Activated naive CD8-positive, alpha-beta T cell treated with anti-CD3 and anti-CD28 coated beads for 36 hours (primary cell): ENCODE measurements at places on chromosomes 2 and 18. TPM values are rescaled to one million over a fixed set of nuclear protein-coding genes. Genes with fewer than 3 reads are reported as not detected.

Gene ASB18
- total RNA-seq, result not detected

Gene SP5
- not detected for total RNA-seq

DNA sequence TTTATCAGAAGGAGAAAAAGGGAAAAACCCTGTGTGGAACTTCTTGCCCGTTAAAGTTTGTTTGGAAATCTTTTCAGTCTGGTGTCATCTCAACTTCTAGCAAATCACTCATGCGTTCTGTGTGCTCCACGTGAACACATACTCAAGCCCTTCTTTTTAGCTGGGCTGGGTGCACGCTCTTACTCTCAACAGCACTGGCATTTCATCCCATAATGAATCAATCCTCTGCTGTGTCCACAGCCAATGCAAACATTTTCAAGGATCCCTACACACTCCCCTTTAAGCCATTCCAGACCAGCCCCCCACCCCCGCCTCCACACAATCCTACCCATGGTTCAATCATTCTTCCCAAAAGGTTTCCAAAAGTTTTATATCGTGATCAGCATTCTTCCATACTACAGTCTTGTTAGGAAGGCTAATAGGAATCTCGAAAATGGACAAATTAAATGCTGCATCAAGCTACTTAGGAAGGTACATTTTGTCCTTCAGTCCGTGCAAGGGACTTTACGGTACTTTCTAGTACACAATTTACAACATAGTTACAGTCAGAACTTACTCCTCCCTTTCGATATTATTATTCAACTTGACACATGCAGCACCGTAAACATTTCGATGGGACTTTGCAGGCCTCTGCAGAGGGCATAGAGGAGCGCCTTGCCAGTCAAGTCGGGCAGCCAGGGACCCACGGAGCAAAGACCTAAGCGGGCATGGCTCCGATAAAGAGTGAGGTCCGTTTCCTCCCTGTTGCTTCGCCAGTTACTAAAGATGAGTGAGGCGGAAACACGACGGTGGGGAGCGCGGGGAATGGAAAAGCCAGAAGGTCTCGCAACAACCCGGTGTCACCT is 1.4 kb downstream of the PTGR3 start:
- H3K4me3 ChIP-seq, result peak overlapping the region; percentile 93
- peaks cover 7% of the 10 kb centered on the region for H3K36me3 ChIP-seq
- peaks cover 44% of the 10 kb centered on the region for H3K4me1 ChIP-seq

DNA sequence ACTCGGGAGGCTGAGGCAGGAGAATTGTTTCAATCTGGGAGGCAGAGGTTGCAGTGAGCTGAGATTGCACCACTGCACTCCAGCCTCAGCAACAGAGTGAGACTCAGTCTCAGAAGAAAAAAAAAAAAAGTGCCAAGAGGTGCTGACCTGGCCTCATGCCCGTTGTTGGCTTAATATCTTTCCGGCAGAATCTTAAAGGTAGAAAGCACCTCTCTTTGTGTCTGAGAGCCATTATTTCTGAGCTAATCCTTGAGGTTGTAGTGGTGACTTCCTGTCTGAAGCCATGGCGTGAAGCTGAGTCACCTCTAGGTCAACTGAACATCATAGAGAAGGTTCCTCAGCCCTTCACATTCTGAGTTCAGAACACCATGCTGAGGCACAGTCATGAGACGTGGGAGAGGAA is 60.4 kb downstream of the WDSUB1 start:
- no peaks in the 10 kb centered on the region for H3K27me3 ChIP-seq

GRCh38 chr2:17573804-17574175 is 33.3 kb downstream of the VSNL1 start:
- H3K36me3 ChIP-seq, result no peaks in the 10 kb centered on the region
- DNase-seq, result no peak
- no peak overlapping the region for H3K4me3 ChIP-seq
- no peaks in the 10 kb centered on the region for H3K4me1 ChIP-seq
- peaks cover 8% of the 10 kb centered on the region for H3K27me3 ChIP-seq

Gene PNO1
- 42.4 TPM for total RNA-seq

DNA sequence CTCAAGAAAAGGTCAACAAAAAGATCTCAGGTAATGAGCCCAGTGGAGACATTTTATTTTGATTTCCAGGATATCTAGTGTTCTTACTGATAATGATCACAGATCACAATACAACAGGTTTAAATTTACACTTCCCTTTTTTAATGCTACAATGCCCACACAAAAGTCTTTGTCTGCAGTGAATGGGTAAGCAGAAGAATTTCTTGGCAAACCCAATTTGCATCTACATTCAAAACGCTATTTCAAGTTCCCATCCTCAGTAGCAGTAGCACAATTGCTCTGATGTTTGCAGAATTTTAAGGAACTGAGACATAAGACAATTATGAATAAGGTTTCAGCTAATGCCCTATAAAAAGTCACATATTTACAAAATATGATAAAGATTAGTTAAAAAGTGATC is 929.4 kb upstream of the PIK3C3 start:
- no peak overlapping the region for H3K4me3 ChIP-seq
- no peaks in the 10 kb centered on the region for H3K27me3 ChIP-seq
- no peak overlapping the region for H3K27ac ChIP-seq
- no peak for DNase-seq

GRCh38 chr2:7973801-7974480 is 707.9 kb upstream of the ID2 start:
- H3K4me3 ChIP-seq, result no peak overlapping the region
- H3K36me3 ChIP-seq, result no peaks in the 10 kb centered on the region
- DNase-seq, result no peak
- H3K27me3 ChIP-seq, result no peaks in the 10 kb centered on the region
- peaks cover 2% of the 10 kb centered on the region for H3K4me1 ChIP-seq

Gene ARHGEF4
- 3.3 TPM for total RNA-seq

DNA sequence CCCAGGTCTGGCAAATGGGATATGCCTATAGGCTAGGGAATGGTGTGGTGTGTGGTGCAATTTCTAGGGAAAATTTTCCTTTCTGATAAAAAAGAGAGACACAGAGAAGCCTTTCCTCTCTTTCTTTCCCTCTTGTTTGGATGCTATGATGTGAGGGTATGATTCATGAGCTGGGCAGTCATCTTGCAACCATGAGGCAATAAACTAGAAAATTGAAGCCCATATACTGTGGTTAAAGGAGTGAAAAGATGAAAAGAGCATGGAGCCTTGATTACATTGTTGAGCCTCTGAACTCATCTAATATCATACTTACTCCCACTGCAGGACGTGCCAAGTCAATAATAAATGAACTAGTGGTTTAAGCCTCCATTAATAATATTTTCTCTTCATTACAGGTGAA is 215.6 kb downstream of the HAUS1 start:
- H3K36me3 ChIP-seq, result no peaks in the 10 kb centered on the region
- H3K4me1 ChIP-seq, result peaks cover 1% of the 10 kb centered on the region
- no peak for DNase-seq
- H3K27me3 ChIP-seq, result no peaks in the 10 kb centered on the region
- H3K4me3 ChIP-seq, result no peak overlapping the region

- no peak for DNase-seq
- peaks cover 5% of the 10 kb centered on the region for H3K36me3 ChIP-seq
- no peaks in the 10 kb centered on the region for H3K27me3 ChIP-seq
- no peak overlapping the region for H3K4me3 ChIP-seq
- H3K4me1 ChIP-seq, result peaks cover 9% of the 10 kb centered on the region
- no peak overlapping the region for H3K27ac ChIP-seq
Measured at GRCh38 chr2:7795778-7796563, 878.8 kb downstream of the RNF144A start.

DNA sequence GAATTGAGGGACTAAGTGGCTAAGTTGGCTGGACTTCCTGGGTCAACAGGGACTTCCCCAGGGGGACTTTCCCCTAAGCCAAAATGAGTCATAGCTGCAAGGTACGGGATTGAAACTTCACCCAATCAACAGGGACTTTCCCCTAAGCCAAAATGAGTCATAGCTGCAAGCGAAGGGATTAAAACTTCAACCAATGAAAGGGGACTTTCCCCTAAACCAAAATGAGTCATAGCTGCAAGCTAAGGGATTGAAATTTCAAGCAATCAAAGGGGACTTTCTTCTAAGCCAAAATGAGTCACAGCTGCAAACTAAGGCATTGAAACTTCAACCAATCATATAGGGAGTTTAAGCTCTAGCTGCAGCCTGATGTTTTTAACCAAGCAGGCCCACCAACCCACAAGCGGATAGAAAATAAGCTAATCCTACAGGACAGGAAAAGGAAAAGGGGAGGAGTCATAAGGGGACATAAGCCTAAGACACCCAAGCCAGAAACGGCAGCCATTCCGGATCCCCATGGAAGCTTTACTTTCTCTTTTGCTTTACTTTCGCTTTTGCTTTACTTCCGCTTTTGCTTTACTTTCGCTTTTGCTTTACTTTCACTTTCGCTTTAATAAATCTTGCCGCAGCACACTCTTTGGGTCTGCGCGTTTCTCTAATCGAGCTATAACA is 1375.4 kb upstream of the CELF4 start:
- peak overlapping the region; percentile 96 for H3K27ac ChIP-seq
- no peaks in the 10 kb centered on the region for H3K27me3 ChIP-seq
